Heart left ventricle (tissue), 16 donors: ENCODE measurements at places on chromosomes 5 and 9. TPM values are rescaled to one million over a fixed set of nuclear protein-coding genes. Genes with fewer than 3 reads are reported as not detected.

DNA sequence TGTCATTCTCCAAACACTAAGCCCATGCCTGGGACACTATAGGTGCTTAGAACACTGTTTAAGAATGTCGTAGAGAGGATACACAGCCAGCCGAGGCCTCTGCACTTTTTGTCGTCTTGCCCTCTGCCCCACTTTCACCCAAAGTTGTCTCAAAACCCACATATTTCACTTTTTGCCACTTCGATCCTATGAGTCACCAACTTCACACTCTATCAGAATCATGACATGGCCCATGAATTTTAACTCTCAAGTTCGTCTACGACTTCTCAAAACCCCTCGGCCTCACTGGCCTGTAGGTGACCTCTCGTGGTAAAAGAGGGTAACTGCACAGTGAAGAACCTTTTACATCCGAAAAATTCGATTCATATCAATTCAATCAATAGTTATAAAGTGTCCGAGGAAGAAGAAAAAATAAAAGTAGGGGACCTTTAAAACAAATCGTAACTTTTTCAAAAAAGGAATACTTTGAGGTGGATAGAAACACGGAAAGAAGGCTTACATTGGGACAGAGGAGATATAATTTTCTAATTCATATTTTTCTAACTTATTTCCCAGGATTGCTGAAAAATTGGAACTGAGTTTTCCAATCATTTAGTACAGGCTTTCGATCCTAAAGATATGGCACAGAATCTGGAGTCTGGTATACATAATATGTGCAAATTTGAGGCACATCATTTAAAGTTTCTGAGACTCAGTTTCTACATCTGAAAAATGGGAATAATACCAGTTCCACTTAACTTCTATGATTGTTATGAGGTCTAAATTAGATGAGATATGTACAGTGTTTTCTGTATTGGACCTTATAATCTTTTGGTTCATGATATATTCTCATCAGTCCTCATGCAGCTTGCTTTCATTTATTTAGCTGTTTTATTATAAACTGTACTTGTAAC lies 122.6 kb downstream of the APBA1 start:
- no peak for DNase-seq

DNA sequence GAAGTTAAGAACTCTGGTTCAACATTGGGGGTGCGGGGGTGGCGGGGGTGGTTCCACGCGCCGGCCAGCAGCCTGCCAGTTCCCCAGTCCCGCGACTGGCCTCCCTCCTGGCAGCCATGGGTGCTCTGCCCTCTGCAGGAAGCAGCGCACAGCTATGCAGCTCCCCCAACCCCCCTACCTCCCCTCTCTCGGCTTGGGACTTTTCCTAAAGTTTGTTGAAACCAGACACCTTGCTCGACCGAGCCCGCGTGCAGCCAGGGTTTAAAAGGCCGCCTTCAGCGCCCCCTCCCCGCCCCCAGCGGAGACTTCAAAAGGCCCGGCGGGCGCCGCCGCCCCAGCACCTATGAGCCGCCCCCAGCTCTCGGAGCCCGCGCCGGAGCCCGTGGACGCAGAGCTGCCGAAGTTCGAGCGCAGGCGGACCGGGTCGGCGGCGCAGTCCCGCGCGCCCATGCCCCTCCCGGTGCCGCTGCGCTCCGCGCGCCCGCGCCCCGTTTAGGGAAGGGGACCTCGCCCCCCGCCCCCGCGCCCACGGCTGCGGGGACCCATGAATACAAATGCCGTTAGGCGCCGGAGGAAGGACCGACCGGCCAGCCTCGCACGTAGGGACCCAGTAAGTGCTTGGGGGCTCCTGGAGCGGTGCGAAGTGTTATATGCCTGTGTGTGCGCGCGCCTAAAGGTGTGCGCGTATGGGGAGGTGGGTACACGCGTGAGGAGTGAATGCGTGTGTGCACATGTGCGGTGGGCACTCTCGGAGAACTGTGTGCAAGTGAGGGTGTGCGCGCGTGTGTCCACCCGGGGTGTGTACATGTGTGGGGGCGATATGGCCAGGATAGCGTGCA lies 1.4 kb upstream of the COL27A1 start:
- DNase-seq, result no peak

GRCh38 chr5:179224741-179225140 lies 120.5 kb downstream of the ADAMTS2 start:
- no peak for DNase-seq

C9orf153 gene
- total RNA-seq, result not detected

DNA sequence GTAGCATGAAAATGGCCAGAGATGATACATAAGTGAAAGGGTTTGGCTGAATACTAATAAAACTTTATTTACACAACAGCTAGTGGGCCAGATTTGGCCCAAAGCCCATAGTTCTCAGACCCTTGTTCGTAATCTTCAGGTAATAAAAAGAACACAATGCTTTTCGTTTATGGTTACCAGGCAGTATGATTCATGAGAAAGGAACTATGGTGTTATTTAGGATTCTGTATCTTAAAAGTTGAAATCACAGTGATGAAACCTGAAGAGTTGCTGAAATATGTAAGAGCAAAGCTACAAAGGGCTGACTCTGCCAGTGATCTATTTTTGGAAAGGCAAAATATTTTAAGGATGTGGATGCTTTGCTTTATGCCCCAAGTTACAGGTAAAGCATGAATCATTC lies 192.7 kb downstream of the SMC2 start:
- no peak for DNase-seq

GRCh38 chr9:136582977-136583735 lies 37.3 kb upstream of the NOTCH1 start:
- DNase-seq, result no peak

SPINK4 gene
- not detected for total RNA-seq

DNA sequence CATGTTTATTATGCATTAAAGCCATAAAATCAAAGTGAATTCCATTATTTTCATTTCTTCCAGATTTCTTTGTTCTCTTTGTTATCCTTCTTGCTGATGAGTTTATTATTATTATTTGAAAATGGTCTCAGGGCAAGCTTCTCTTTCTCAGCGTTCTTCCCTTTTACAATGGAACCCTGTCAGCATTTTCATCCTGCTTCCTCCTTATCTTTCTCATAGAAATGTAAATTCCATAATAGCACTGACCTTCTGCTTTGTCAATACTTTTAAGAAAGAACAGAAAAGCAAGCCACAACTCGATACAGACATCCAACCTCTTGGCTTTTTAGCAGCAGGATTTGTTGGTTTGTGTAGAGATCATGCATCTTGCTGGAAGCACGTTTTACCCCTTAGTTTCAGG lies 114.0 kb upstream of the BASP1 start:
- DNase-seq, result no peak

PRSS3 gene
- 1.2 TPM for total RNA-seq

DNA sequence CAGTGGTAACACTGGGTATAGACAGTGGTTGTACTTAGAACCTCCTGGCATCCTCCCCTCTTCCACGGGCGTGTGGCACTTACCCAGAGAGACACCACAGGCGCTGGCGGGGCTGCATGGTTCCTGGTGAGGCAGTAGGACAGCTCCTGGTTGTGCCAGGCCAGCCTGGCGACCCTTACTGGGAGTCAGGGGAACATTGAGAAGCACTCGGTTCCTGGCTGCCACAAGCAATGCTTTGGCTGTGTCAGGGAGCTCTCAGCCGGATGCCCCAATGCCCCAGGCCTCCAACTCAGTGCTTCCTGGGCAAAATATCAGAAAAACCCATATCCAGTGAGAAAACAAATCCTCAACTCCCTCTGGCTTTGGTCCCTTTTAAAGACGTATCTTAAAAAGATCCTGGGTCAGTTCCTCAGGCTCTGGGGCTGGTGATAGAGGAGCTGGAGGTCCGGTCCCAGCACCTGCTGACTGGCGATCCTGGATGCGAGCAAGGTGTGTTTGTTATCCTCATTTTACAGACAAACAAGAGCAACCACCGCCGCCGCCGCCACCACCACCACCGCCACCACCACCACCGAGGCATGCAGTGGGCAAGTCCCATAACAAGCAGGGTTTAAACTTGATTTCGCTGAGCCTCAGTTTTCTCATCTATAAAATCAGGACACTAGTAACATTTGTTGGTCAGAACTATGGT lies 4.2 kb downstream of the NKX2-5 start:
- peak; percentile 72 for DNase-seq

DNA sequence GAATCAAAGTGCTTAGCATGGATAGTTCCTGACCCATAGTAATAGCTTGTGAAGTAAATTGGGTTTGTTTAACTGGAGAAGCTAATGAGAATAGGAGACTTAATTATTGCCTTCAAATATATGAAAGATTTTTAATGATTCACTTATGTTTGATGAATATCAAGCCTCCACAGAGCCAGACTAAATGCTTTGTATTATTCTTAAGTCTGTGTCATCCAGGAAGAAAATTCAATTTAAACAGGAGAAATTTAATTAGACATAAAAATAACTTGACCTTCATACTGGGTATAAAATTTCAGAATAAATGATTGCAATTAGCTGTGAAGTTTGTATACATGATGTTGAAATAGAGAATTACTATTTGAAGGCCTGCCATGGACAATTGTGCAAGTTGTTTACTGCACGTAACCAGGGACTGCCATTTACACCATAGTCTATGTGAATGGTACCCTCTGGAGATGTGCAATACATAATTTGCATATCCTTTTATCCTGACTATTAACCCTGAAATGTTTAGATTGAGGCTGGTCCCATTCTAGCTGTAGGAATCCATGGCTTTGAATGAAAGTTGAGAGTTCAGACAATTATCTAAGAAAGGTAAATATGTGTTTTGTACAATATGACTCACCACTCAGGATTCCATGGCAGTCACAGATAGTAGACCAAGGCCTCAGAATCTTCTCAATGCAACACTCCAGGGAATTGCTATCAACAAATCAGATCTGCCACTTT lies 133.5 kb upstream of the IL12B start:
- DNase-seq, result no peak

PCSK5 gene
- 5.9 TPM for total RNA-seq

GRCh38 chr5:37323607-37324006 lies 47.3 kb downstream of the NUP155 start:
- no peak for DNase-seq

- DNase-seq, result no peak
Observed at GRCh38 chr5:137727623-137728022, 8.3 kb downstream of the KLHL3 start.
